ENCODE measurements at places on chromosomes 7 and 10.

GRCh38 chr7:70479153-70480021 lies 652.6 kb upstream of the GALNT17 start:
- DNase-seq, result no peak

DNA sequence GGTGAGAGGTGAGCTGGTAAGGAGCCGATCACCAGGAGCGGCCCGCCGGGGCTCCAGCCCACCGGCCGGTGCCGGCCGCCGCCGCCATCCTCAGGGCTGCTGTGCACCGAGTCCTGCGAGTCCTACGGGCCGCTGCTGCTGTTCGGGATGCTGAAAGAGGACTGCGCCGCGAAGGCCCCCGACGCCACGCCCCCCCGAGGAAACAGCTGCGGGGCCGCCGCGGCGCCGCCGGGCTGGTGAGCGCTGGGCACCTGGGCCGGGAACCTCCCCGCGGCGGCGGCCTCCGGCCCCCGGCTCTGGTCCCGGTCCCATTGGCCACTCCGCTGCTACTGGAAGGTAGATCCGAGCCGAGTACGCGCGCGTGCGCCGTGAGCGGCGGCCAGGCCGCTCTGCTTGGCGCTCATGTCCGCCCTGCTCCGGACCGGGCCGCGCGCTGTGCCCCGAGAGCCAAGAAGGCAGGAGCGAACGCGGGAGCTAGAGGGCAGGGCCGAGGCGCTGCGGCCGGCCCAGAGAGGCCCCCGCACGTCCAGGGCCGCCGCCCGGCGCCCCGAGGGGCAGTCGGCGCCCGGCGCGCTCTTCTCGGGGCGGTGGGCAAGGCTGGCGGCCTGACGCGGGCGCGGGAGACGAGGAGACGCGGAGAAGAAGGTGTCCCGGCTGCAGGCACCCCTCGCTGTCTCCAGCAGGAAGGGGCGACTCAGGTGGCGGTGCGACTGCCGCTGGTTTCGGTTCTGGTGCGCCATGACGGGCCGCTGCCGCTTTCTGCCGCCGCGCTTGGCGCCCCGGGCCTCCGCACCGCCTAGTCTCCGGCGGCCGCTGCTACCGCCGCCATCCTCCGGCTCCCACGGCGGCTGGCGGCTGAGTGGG lies 121.3 kb upstream of the WIPF3 start:
- peak; percentile 73 for DNase-seq

DNA sequence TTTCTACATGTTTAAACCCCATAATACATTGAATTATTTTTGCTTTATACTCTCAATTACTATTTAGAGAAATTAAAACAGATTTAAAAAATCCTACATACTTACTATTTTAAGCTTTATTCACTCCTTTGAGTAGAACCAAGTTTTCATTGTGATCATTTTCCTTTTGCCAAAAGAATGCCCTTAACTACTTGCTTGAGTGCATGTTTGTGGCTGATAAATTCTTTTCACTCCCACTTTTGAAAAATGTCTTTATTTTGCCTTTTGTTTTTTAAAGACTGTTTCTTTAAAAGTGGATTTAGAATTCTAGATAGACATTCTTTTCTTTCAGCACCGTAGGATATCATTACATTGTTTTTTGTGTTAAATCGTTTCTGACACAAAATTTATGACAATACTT lies 22.3 kb upstream of the AGR3 start:
- DNase-seq, result peak; percentile 37

GRCh38 chr7:75928568-75928914 lies 13.6 kb downstream of the POR start:
- no peak for DNase-seq

- no peak for DNase-seq
These were observed 140.6 kb upstream of the KMT2E start for GRCh38 chr7:104873401-104873800.

DNA sequence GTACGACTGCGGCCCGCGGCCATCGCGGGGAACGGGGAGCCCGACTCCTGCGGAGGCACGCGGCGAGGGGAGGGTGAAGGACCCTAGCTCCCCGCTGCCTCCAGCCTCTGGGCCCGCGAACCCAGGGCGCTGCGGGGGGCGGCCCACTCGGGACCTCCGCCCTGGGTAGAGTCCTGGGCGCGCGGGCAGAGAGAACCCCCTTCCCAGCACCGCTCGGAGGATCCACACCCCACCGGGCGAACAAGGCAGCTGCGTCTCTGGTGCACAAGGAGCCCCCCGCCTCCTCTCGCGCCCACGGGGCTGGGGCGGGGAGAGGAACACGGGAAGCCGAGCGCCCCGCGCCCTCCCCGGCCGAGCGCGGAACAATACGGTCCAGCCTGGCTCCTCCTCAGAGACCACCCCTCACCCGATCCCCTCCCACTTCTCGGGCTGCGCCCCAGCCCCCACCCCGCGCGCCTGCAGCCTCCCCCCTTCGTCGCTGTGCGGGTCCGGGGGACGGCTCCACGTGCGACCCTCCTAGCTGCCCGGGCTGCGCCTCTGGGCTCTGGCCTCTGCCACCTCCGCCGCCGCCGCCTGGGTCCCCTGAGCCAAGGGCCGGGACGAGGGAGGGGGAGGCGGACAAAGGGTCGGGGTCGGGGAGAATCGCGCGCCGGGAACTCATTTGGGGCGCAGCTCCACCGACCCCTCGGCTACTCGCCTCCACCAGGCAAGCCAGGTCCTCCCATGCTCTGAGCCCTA lies at the start of gene WDR86:
Gene WDR86, minus strand, starts transcription at position 372 of the 738 bp plus-strand sequence. CDS start 449 bp downstream, outside the sequence.
- no peak for DNase-seq

GRCh38 chr7:90706072-90706716 lies 110.1 kb downstream of the CDK14 start:
- no peak for DNase-seq

DNA sequence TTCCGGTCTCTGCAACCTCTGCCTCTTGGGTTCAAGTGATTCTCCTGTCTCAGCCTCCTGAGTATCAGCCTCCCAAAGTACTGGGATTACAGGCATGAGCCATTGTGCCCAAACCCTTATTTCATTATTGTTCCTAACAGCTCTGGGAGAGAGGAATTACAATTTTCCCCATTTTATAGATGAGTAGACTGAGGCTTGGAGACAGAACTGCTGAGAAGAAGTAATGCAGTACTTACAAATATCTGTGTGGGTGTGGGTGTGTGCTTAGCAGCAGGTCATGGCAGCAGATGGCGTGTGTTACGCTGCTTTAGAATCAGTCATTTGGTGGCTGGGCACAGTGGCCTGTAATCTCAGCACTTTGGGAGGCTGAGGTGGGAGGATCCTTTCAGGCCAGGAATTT lies 7.4 kb downstream of the PRKRIP1 start:
- DNase-seq, result no peak

DNA sequence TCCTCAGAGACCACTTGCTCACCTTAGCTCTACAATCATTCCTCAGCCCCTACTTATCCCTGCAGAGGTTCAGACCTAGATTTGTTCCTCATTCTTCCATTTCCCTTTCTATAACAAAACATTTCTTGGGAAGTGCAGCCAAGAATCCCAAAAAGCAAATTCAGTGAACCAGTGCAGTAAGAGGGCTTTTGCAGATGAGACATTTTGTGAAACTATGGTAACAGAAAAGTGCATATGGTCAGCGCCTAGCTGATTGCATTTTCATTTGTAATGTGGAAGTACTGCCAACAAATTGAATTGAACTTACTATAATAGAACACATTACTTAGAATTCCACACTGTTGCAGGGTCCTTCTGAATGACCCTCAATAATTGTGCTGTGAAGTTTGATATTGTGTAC lies 18.6 kb downstream of the AGMO start:
- no peak for DNase-seq

- no peak for DNase-seq
These were observed 90.7 kb downstream of the CELF2 start for GRCh38 chr10:11108356-11108755.

DNA sequence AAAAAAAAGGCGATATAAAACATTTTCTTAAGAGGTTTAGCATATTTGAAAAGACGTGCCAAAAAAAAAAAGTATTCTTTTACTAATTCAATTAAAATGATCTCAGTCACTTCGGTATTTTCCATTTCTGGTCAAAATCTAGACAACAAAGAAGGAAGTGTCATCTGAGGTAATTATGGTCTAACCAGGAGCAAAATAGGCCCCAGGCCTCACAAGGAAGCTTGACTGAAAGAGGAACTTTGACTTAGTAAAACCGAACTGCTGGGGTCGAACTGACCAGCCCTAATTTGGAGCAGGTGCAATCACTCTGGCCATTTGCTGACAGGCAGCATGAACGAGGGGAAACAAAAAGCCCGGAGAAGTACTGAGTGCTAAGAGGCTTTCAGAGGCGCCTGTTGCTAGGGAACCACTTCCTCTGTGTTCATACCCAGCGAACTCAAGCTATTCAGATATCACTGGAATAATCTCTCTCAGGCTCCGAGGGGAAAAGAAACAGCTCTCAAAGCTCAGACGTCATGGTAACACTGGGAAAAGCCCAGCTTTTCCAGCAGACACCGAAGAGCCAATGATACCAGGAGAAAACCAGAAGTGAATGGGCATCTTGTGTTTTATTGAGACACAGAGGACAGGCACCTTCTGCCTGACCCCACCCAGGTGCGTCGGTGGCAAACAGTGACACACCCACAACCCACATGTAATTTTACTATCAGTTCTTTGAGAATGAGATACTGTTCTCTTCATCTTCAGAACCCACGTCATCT lies 126.5 kb downstream of the FAM107B start:
- DNase-seq, result peak; percentile 62

- peak; percentile 42 for DNase-seq
These were observed 107.5 kb downstream of the REEP3 start for GRCh38 chr10:63628526-63629362.

- DNase-seq, result peak; percentile 17
These were observed 51.7 kb upstream of the ADAM12 start for GRCh38 chr10:126439942-126440341.

DNA sequence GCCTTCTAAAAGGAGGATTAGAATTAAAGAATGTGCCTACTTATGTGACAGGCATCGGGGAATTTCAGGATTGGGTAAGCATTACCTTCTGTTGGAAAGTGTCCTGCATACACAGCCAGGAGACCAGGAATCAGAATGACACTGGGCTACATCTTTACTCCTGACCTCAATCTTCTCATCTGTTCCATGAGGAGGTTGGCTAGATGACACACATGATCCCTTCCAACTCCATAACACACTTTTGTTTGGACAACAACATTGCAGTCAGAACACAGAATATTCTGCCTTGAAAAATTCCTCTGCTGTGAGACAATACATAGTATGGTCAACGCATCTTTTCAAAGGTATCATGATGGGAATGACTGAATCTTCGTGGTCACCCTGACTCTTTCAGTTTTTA lies 1281.2 kb upstream of the SORCS1 start:
- peak; percentile 50 for DNase-seq

DNA sequence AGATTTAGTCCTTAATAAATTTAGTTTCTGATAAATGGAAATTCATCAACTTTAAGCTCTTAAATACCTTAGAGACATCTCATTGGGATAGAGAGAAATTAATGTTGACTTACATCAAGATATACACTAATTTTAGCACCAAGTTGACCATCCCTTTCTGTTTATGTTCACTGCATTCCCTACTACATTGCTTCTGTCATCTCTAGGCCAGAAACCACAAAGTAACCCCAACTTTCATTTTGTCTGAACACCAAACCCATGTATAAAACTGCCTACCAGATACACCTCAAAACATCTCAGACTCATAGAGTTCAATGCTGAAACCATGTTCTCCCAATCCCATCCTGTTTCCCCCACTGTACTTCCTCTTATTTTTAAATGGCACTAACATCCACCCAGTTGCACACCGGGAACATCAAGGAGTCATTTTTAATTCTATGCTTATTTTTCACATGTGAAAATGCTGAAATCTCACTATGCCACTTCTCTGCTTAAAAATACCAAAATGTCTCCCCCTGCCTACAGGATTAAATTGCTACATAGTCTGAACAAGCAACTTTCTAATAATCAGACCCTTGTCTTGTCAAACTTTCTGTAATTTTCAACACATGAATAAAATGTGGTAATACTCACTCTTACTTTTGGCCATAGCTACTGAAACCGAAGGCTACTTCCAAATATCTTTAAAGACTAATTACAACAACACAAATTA lies 201.6 kb downstream of the SEMA3D start:
- peak; percentile 6 for DNase-seq

GRCh38 chr7:131381069-131381838 lies 53.6 kb downstream of the MKLN1 start:
- DNase-seq, result peak; percentile 62

DNA sequence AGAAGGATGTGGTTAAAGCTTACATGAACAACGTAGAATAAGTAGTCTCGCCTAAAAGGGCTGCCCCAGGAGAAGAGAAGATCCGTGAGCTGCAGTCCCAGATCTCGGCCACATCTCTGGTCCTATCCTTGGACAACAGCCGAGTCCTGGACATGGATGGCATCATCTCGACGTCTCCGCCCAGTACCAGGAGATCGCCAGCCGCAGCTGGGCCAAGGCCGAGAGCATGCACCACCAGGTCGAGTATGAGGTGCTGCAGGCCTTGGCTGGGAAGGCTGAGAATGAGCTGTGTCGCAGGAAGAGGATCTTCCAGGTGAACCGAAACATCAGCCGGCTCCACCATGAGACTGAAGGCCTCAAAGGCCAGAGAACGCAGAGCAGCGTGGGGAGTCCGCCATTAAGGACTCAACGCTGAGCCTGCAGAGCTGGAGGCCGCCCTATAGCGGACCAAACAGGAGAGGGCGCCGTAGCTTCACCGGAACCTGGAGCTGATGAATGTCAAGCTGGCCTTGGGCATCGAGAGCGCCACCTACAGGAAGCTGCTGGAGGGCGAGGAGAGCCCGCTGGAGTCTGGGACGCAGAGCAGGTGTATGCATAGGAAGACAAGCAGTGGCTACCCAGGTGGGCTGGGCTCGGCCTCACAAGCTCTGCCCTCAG lies 22.2 kb downstream of the LIPK start:
- DNase-seq, result no peak

DNA sequence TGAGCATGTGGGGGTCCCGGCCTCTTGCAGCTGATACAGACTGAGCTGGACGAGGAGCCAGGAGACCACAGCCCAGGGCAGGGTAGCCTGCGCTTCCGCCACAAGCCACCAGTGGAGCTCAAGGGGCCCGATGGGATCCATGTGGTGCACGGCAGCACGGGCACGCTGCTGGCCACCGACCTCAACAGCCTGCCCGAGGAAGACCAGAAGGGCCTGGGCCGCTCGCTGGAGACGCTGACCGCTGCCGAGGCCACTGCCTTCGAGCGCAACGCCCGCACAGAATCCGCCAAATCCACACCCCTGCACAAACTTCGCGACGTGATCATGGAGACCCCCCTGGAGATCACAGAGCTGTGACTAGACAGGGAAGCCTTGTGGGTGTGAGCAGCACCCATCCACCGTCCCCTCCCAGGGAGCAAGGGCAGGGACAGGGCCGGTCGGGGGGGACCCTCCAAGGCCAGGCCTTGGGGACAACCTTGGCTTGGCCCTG lies 36.1 kb downstream of the PSAP start:
- no peak for DNase-seq

- no peak for DNase-seq
These were observed 57.0 kb downstream of the STK32C start for GRCh38 chr10:132250481-132251475.

DNA sequence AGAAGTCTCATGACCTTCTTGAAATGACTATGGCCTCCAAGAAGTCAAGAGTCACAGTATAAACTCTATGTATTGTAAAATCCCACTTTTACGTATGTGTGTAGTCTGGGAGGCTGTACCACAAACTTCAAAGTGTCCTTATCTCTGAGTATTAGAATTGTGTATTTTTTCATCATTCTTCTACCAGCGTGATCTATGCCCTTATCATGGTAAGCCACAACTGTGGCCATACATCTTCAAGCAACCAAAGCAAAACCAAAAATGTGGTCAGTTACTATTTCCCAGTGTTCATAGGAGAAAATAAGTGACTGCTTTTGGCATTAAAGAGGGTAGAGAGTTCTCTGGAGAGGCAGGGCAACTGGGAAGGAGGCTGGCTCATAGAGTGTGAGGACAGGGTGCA lies 42.8 kb downstream of the SPOCK2 start:
- no peak for DNase-seq

All from AG10803 (cell line).